NCI-H1105 treated with DMSO at 0.1 percent for 48 hours (cell line): ENCODE measurements at places on chromosomes 1 and 21.
A peak's percentile ranks its signal among the peaks of the same experiment; 100 is the strongest.

- no peak for DNase-seq
Measured at GRCh38 chr21:34092262-34092921, 19.0 kb downstream of the MRPS6 start.

GRCh38 chr1:178644308-178645120, 80.5 kb upstream of the RALGPS2 start:
- peak; percentile 27 for DNase-seq

DNA sequence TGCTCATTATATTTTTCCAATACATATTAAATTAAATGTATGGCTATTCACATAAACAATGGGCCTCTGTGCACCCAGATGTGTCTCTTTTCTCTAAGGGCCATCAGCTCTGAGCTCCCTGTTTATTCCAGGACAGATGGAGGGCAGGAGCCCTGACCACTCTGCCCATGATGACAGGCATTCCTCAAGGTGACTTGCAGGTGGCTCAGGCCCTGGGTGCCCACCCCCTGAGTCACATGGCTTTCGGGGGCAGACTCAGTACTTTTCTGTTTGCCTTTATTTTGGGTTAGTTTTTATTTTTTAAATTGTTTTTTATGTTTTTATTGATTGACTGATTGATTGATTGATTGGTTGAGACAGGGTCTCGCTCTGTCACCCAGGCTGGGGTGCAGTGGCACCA, 6.4 kb upstream of the LRP8 start:
- no peak for DNase-seq

DNA sequence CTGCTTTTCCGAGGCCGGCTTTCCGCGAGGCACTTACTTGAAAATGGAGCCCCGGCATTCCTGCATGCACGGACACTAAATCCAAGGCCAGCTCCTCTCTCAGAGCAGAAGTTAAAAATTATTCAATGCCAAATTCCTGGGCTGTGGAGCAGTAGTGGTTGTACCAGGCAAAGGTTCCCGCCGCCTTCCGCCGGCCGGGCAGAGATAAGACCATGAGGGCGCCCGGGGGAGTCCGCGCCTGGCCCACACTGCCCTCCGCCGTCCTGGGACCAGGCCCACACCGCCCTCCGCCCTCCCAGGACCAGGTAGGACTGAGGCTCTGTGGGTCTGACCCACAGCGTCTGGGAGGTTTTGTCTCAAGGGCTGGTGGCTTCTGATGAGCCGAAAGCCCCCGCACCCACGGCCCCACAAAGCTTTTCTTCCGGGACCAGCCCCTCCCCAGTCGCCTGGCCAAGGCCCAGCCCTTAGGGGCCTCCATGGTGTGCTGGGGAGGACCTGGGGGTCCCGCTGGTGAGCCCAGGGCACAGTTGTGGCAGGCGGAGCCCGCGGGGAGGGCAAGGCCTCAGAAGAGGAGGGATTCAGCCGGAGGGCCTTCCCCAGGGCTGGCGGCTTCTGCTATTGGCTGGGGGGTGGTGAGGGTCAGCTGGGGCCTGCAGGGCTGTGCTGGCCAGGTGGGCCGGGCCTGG, 12.7 kb upstream of the C1orf159 start:
- DNase-seq: no peak

DNA sequence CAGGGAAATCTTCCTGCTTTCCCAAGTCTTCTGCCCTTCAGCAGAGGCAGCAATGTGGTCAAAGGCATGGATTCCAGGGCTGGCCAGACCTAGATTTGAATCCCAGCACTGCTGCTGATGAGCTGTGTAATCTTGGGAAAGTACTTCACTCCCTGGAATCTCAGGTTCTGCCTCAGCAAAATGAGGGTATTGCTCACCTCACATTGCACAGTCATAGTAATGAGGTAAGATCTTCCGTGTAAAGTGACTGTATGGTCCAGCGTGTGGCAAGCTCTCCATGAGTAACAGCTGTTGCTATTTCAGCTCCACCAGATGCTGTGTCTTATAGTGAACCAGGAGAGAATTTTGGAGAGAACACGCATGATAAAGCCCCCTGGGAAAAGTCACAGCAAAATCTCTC, 56.1 kb upstream of the F3 start:
- DNase-seq: no peak

DNA sequence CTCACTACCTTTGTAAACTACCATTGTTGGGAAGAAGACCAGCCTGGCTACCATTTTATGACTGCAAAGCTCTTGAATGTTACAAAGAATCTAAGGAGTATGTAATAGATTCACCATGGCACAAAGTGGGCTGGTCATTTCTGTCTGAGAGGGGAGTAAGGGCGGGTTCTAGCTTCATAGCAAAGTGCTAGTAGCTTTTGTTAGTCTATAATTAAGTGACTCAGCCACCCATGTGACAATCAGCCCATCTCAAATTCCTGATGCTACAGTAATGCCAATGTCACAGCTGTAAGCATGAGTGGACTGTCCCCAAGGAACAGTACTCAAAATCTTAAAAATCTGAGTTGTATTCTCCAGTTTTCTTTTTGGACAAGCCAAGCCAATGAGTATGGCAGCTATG, 15.4 kb upstream of the OTUD3 start:
- DNase-seq: peak; percentile 13

GRCh38 chr1:160835751-160836150, 26.9 kb downstream of the CD244 start:
- no peak for DNase-seq

GRCh38 chr1:60622486-60622885, 459.9 kb upstream of the NFIA start:
- DNase-seq: no peak
